ENCODE measurements at places on chromosomes 3 and 15.

GRCh38 chr3:108136561-108137459 lies 46.0 kb upstream of the CD47 start:
- no peak for DNase-seq

GRCh38 chr15:74889390-74889882 lies 406 bp upstream of the MPI start:
- no peak for DNase-seq

DNA sequence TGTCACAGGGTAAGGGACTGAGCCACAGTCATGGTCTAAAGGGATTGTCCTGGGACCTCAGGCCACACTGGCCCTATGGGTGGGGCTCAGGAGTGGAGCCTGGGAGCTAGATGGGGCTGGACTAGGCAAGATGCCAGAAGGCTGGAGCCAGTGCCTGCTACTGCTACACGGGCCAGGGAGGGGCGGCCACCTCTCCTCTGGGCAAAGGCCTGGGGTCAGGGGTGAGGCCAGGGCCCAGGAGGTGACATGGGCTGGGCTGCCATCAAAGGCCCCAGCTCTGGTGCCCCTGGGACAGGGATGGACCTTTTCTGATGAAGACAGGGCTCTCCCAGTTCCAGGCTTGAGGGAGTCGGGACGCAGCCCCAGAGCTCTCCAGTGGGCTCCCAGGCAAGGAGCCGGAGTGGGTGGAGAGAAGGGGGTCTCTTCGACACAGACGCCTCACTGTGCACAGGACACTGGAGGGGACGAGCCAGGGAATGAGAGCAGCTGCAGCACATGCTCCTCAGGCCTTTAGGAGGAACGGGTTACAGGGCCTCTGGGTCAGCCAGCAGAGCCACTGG lies 62.1 kb upstream of the IQSEC1 start:
- no peak for DNase-seq

- no peak for DNase-seq
Measured at GRCh38 chr15:93180128-93180527, 91.1 kb upstream of the RGMA start.

DNA sequence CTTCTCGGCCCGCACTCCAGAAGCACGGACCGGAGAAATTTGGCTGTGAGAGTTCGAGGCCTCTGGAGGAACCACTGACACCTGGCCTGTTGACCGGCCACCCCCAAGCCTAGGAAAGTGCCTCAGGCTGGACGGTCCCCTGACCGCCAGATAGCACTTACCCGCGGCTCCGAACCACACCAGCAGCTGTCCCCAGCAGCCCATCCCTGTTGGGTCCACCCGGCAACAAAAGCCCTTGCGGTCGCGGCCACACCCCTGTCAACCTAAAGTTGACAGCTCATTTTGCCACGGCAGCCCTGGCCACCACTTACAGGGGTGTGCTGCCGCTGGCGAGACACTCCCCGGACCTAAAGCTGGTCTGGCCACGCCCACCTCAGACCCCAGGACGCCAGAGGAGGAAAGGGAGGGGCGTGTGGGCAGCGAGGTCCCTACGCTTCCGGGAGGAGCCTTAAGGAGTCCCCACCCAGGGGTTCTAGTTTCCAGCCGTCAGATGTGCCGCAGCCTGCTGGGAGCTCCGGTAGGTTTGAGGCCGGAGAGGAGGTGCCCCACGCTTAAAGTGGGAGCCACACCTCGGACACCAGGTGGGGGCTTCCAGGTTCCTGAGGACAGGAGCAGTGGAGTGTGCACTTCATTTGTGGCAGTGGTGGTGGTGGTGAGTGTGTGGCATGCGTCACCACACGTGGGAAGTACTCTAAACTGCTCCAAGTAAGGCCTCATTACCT lies at the start of gene LTK:
LTK (minus strand) TSS at position 322 of the 722 bp plus-strand sequence; CDS start at position 204, 118 bp downstream.
- DNase-seq: peak; percentile 90

DNA sequence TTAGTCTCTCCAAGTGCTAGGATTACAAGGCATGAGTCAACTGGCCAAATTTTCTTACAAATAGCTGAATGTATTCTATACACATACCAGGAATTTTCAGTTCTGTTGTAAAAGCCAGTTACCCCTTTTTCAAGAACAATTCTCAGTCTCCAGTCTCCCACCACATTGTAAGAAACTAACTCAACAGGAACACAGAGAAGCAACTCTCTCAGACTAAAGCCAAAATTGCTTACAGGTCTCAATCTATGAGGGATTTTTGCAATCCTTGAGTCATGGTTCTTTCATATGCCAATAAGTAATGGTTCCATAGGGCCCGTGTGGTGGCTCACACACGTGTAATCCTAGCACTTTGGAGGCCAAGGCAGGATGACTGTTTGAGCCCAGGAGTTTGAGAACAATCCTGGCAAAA lies 8.5 kb downstream of the IP6K2 start:
- DNase-seq: no peak

- DNase-seq: no peak
Measured at GRCh38 chr15:101530224-101530958, 40.9 kb upstream of the PCSK6 start.

Measured in A673 (cell line).